Hematopoietic multipotent progenitor cell treated with erythropoietin and hydrocortisone succinate and interleukin-3 and kit ligand, for 4 days (in vitro differentiated cells): ENCODE measurements at places on chromosomes 6 and 20.

DNA sequence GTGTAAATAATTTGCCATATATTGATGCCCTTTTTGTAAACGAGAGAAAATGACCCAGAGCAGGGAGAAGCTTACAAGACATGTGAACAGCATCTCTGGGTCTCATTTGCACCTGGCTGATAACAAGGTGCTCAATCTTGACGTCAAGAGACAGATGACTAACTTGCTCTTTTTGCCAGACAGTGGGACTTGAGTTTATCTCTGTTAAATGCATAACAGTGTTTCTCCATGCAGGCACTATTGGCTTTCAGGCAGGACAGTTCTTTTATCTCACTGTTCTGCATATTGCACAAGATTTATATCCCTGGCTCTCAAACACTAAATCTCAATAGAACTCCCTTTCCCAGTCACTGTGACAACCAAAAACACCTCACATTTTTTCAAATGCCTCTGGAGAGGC is 56.4 kb downstream of the RFX6 start:
- DNase-seq, result no peak

GRCh38 chr6:25366903-25367545 is 87.8 kb downstream of the CARMIL1 start:
- peak; percentile 24 for DNase-seq

DNA sequence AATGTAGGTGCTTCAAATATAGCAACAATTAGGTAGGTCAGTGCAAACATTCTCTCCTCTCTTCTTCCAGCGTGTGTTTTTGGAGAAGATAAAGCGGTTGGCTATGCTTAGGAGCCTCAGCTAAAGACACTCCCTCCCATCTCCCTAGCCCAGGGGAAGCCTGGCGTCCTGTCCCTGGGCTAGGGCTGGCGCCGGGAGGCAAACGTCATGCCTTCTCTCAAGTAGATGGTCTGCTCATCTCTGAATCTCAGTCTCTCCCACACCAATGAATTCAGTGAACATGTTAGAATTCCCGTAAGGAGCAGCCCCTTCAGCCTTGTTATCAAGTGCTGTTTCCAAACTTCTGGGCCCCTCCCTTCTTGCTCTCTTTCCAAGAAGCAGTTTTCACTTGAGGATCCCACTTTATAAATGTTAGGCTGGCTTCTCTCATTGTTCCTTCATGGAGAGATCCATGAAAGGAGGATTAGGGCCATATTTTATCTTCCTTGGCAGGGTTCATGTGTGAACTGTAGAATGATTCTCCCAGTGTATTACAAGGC is 142.8 kb downstream of the CLIC5 start:
- no peak for DNase-seq

- peak; percentile 34 for DNase-seq
Observed at GRCh38 chr20:5918856-5919625, 31.3 kb downstream of the TRMT6 start.

GRCh38 chr20:54345301-54345724 is 130.1 kb upstream of the DOK5 start:
- no peak for DNase-seq

DNA sequence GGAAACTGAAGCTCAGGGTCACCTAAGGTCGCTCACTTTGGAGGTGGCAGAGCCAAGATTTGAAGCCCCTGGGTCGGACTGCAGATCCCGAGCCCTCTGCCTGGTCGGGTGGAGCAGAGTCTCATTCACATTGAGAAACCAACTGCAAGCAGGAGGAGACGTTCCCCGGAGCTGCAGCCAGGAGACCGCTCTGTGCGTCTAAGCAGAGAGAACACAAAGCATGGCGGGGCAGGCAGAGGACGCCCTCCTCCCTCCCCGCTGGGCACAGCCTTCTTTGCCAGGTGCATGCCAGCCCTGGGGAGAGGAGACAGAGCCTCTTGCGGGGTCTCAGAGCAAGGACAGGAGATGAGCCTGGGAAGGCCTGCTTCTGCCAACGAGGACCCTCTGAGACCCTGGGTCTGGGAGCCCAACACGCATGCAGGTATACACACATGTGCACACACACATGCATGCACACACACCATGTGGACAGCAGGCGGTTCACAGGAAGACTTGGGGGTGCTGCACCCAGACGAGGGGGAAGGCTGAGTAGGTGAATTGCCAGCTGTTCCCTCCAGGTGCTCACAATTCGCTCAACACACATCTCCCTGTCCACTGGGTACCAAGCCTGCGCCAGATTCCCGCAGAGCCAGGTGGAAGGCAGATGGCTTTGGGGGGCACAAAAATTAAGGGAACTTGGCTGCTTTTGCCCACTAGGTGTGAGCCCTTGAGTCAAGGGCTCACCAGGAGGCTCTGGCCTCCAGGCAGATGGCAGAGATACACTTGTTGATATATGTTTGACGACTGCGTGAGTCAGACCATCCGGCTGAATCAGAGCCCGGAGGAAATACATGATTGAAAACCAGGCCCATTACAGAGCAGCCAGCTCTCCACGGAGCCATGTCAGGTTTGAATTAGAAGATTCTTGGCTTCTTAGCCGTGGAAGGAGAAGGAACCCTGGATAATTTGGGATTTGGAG is 5.5 kb upstream of the NTSR1 start:
- peak; percentile 70 for DNase-seq
